ENCODE measurements at places on chromosomes 3 and 15. TPM values are rescaled to one million over a fixed set of nuclear protein-coding genes. Genes with fewer than 3 reads are reported as not detected.

The NR1I2 gene
- 0.17 TPM for total RNA-seq

DNA sequence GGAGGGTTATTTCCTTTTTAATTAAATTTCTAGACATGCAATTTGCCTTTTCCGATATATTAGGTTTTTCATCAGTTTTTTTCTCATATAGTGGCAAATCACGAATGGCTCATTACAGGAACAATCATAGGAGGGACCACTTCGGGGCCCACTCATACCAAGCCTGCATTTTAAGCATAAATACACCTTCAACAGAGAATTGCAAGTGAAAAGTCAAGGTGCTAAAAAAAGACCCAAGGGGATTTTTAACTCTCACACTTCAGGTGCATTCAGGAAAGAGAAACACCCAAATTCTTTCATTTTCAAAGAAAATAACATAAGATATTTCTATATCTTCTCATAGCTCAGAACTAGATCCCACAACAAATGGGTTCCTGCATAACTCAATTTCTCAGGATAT, 979.6 kb upstream of the NR2F2 start:
- H3K27me3 ChIP-seq: peaks cover 5% of the 10 kb centered on the region
- no peak overlapping the region for H3K27ac ChIP-seq
- peaks cover 6% of the 10 kb centered on the region for H3K4me1 ChIP-seq
- DNase-seq: no peak
- no peaks in the 10 kb centered on the region for H3K36me3 ChIP-seq

The P3H2 gene
- not detected for total RNA-seq

The BFSP2 gene
- total RNA-seq: not detected

The GOLGA6D gene
- not detected for total RNA-seq

GRCh38 chr15:79863886-79864285, 32.9 kb downstream of the MTHFS start:
- H3K4me1 ChIP-seq: peaks cover 18% of the 10 kb centered on the region
- H3K36me3 ChIP-seq: peaks cover 22% of the 10 kb centered on the region
- no peaks in the 10 kb centered on the region for H3K27me3 ChIP-seq
- no peak overlapping the region for H3K27ac ChIP-seq
- DNase-seq: no peak

DNA sequence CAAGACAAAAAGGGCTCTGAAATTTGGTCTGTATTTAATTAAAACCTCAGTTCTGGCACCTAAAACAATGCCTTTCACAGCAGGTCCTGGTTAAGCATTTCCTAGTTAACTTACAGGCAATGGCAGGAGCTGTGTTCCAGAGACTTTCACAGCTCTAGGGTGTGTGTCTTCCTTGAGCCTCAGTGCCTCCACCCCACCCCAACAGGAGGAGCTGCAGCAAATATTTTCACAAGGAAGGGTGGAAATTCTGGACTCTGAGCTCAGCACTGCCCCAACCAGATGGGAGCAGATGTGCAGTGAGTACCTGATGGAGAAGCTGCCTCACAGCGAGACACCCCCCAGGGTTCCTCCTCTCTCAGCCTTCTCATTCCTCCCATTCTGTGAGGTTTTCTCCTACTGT, 106.3 kb upstream of the SPATA12 start:
- no peaks in the 10 kb centered on the region for H3K36me3 ChIP-seq
- H3K27ac ChIP-seq: no peak overlapping the region
- no peak for DNase-seq
- no peaks in the 10 kb centered on the region for H3K27me3 ChIP-seq
- no peak overlapping the region for H3K4me3 ChIP-seq

The ROBO1 gene
- 6.7 TPM for total RNA-seq

The RNF111 gene
- total RNA-seq: 27.9 TPM

The CASR gene
- total RNA-seq: 0.17 TPM

The KPNA4 gene
- 78.0 TPM for total RNA-seq

The CSPG4 gene
- not detected for total RNA-seq

GRCh38 chr3:133476971-133477375, 77.1 kb downstream of the BFSP2 start:
- H3K27me3 ChIP-seq: no peaks in the 10 kb centered on the region
- H3K4me1 ChIP-seq: peaks cover 61% of the 10 kb centered on the region
- no peak overlapping the region for H3K27ac ChIP-seq
- no peaks in the 10 kb centered on the region for H3K36me3 ChIP-seq

DNA sequence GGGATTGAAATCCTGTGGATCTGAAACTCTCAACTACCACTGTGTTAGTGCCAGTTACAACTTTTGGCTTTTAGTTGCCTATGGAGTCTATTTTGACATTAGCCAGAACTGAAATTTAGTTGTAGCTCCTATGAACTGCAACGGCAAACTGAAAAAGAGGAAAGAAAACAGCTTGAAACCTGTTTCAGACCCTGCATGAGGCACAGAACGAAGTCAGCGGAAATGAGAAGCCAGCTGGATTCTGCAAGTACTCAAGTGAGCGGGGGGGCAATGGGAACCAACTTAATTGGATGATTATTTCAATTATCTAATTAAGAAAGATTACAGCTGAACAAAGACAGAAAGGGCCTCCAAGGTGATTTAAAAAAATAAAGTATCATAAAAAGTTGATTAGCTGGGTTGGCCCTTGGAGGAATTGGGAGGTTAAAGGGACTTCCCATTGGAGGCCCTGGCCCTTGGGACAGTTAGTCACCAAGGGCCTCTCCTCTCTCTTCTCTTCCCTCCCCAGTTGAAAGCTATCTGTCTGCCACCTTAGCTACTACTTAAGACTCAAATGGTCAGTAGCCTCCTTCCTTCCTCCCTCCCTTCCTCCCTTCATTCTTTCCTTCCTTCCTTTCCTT, 352.1 kb downstream of the SHQ1 start:
- no peak overlapping the region for H3K4me3 ChIP-seq
- H3K4me1 ChIP-seq: peaks cover 37% of the 10 kb centered on the region
- H3K27me3 ChIP-seq: no peaks in the 10 kb centered on the region
- DNase-seq: no peak
- peaks cover 6% of the 10 kb centered on the region for H3K36me3 ChIP-seq
- H3K27ac ChIP-seq: no peak overlapping the region

The CCR3 gene
- not detected for total RNA-seq

The FBXL22 gene
- 0.79 TPM for total RNA-seq

GRCh38 chr15:40909662-40910630, 15.7 kb downstream of the VPS18 start:
- no peaks in the 10 kb centered on the region for H3K36me3 ChIP-seq
- H3K4me1 ChIP-seq: peaks cover 13% of the 10 kb centered on the region
- no peak overlapping the region for H3K27ac ChIP-seq
- H3K27me3 ChIP-seq: no peaks in the 10 kb centered on the region

The FOXL2NB gene
- total RNA-seq: not detected

The GP9 gene
- not detected for total RNA-seq

DNA sequence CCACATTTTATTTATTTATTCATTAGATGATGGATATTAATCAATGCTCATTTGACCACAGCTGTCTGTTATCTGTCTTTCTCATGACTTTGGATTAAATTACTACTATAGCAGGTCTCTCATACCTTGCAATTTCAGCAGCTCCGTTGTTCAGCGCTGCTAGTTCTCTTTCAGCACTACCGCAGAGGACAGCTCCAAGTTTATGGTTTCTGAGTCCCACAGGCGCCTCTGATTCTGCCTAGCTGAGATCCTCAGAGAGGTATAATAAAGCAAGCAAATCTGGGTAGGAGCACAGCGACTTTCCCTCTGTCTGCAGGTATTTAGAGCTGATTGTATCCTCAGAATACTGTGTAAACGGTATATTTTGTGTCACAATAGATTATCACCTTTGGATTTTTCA, 204.9 kb downstream of the CNTN4 start:
- no peak overlapping the region for H3K27ac ChIP-seq
- DNase-seq: no peak
- H3K4me3 ChIP-seq: no peak overlapping the region
- no peaks in the 10 kb centered on the region for H3K27me3 ChIP-seq
- no peaks in the 10 kb centered on the region for H3K4me1 ChIP-seq

- DNase-seq: peak; percentile 5
- H3K36me3 ChIP-seq: no peaks in the 10 kb centered on the region
- H3K4me3 ChIP-seq: peak overlapping the region; percentile 40
- H3K27ac ChIP-seq: no peak overlapping the region
- peaks cover 48% of the 10 kb centered on the region for H3K27me3 ChIP-seq
Observed at GRCh38 chr15:34609102-34610057, 25.9 kb upstream of the GOLGA8B start.

DNA sequence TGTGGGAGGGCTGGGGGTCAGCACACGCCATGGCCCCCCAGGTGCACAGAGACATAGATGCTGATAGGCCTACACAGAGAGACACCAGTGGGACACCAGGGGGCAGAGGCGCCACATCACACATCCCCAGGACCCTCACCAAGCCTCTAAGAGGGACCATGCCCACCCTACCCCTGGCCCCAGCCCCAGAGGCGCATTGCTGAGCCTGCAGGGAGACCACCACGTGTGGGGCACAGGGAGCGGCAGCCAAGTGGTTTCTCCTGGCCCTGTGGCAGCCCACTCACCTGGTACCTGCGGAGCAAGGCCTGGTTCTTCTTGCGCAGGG, 1.2 kb downstream of the CCDC9B start:
- DNase-seq: no peak
- no peak overlapping the region for H3K4me3 ChIP-seq
- H3K36me3 ChIP-seq: no peaks in the 10 kb centered on the region
- H3K4me1 ChIP-seq: peaks cover 4% of the 10 kb centered on the region
- no peak overlapping the region for H3K27ac ChIP-seq
- H3K27me3 ChIP-seq: no peaks in the 10 kb centered on the region

DNA sequence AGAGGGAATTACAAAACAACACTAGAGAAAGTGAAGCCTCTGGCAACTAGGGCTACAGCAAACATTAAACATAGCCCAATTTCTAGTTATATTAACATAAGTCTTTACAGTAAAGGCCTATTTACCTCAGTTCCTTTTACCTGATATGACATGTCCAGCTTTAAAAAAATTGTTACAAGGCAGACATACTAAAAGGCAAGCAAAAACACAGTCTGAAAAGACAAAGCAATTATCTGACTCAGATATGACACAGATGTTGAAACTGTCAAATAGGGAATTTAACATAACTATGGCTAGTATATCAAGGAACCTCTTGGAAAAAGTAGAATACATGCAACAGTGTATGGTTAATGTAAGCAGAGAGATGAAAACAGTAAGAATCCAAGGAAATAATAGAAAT, 238.6 kb downstream of the RAP2B start:
- peaks cover 22% of the 10 kb centered on the region for H3K4me1 ChIP-seq
- peaks cover 4% of the 10 kb centered on the region for H3K36me3 ChIP-seq
- DNase-seq: no peak
- H3K4me3 ChIP-seq: no peak overlapping the region
- no peak overlapping the region for H3K27ac ChIP-seq
- H3K27me3 ChIP-seq: no peaks in the 10 kb centered on the region

- no peaks in the 10 kb centered on the region for H3K4me1 ChIP-seq
- no peak overlapping the region for H3K27ac ChIP-seq
- no peaks in the 10 kb centered on the region for H3K36me3 ChIP-seq
- H3K4me3 ChIP-seq: no peak overlapping the region
- DNase-seq: no peak
Observed at GRCh38 chr15:71654720-71655174, 155.6 kb upstream of the NR2E3 start.

- H3K4me3 ChIP-seq: no peak overlapping the region
- H3K36me3 ChIP-seq: no peaks in the 10 kb centered on the region
- no peaks in the 10 kb centered on the region for H3K4me1 ChIP-seq
- peak; percentile 2 for DNase-seq
- peaks cover 8% of the 10 kb centered on the region for H3K27me3 ChIP-seq
Observed at GRCh38 chr3:159273608-159274007, 471.8 kb downstream of the MFSD1 start.

GRCh38 chr3:22089284-22089683, 338.3 kb upstream of the ZNF385D start:
- DNase-seq: no peak
- H3K4me3 ChIP-seq: no peak overlapping the region
- peaks cover 1% of the 10 kb centered on the region for H3K36me3 ChIP-seq
- H3K27me3 ChIP-seq: no peaks in the 10 kb centered on the region
- no peaks in the 10 kb centered on the region for H3K4me1 ChIP-seq

DNA sequence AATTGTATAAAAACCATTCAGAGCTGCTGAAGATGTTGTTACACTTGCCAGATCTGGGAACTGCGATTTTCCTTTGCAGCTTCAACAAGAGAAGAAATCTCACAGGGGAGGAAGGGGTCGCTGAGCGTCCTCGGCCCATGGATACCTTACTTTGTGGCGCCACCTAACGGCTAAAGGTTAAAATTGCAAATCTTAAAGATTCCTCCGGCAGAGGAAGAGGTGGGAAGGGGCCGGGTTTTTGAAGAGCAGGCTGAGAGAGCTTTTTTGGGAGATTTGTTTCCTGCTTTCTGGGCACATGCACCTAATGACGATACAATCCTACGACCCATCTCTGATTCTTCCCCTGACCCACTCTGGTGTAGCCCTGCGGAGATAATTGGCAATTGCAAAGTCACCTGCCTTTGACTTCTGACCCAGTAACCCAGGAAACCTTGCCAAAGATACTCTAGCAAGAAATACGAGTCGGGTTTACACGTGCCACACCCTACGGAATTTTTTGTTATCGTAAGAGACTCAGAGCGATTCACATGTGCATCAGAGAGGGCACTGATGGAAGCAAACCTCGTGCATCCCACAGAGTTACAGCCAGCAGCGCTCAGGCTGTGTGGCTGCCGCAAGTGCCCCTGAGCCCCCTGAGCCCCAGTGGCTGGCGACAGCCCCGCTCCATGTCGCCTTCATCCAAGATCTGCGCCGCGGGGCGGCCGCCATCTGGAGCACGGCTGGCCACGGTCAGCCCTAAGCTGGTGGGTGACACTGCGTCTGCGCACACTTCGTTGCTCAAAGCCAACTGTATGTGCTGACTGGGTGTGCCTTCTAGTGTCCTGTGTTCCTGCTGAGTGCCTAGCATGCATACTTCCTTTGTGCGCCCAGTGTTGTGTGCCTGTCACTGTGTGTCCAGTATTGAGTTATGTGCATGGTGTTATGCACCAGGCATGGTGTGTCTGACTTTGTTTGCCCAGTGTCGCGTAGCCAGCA, 55.2 kb upstream of the CHRNA7 start:
- no peaks in the 10 kb centered on the region for H3K36me3 ChIP-seq
- DNase-seq: peak; percentile 54
- H3K27ac ChIP-seq: no peak overlapping the region
- peaks cover 17% of the 10 kb centered on the region for H3K4me1 ChIP-seq

- H3K36me3 ChIP-seq: peaks cover 17% of the 10 kb centered on the region
- H3K4me3 ChIP-seq: no peak overlapping the region
- H3K27me3 ChIP-seq: no peaks in the 10 kb centered on the region
Observed at GRCh38 chr3:171072432-171072831, 45.9 kb upstream of the SLC2A2 start.
